ENCODE measurements at places on chromosomes 2 and 18.
A peak's percentile ranks its signal among the peaks of the same experiment; 100 is the strongest.

- DNase-seq, result no peak
These were observed 306.2 kb upstream of the RAB6C start for GRCh38 chr2:129673234-129673633.

DNA sequence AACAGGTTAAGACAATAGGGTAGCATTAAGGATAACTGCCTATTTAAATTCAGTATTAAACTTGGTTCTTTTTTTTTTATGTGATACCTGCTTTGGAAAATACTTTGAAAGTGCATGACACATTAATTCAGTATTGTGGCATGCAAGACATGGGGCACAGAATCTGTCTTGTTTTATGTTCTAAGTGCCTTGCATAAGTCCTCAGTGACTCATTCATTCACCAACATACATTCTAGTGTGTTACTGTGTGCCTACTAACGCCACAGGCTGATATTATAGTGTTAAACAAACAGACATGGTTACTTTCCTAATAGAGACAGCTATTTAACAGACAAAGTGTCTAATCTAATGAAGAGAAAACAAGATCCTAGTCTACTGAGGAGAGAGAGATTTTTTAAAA is 91.7 kb downstream of the GCA start:
- no peak for DNase-seq

DNA sequence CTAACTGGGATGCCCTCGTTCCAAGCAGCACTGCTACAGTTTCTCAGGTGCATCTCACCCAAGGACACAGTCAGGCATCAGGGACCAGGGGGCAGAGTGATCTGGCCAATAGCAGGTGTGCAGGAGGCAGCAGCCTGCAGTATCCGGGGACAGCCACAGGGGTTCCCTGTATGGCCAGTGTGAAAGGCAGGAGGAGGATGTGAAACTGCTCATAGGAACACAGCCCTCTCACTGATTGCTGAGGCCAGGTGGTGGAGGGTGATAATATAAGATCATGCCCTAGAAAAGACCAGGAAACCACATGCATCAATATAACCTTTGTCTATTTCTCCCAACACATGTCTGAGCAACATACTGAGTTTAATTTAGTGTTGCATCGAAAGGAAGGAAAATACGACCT is 112.7 kb upstream of the TACR1 start:
- peak; percentile 68 for DNase-seq

GRCh38 chr2:154532763-154533162 is 165.7 kb upstream of the KCNJ3 start:
- DNase-seq, result no peak

DNA sequence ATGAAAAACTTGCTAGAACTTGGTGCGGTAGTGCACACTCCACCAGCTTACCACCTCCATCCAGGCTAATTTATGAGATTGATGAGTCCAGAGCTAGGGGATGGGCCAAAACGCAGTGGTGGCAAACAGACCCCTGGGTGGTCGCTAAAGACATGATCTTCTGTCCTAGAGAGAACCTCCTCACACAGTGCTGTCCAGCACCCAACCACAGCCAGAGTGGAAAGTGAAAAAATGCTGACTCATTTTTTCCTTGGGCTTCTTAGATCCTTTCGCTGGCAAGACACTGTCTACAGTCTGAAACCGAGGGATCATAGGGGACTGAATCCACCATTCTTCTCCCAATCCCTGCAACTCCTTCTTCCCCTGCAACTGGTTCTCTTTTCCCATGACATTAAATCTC is 4.1 kb downstream of the ANTXR1 start:
- no peak for DNase-seq

GRCh38 chr18:7946734-7947377 is 379.7 kb downstream of the PTPRM start:
- DNase-seq, result no peak

- peak; percentile 44 for DNase-seq
These were observed 2.5 kb downstream of the IGFBP5 start for GRCh38 chr2:216692636-216693413.

- DNase-seq, result no peak
These were observed 58.3 kb downstream of the CIB4 start for GRCh38 chr2:26582890-26583289.

Data from stimulated activated naive B cell treated with anti-CD40 and anti-IgM and Interleukin-4, amounts not matched to agents 10 μg/mL and 1 μg/mL and 100 μg/mL, for 72 hours (primary cell).